ENCODE measurements at places on chromosomes 7 and 10.

GRCh38 chr10:35336921-35337823 is 863 bp downstream of the CCNY start:
- peak; percentile 42 for DNase-seq

DNA sequence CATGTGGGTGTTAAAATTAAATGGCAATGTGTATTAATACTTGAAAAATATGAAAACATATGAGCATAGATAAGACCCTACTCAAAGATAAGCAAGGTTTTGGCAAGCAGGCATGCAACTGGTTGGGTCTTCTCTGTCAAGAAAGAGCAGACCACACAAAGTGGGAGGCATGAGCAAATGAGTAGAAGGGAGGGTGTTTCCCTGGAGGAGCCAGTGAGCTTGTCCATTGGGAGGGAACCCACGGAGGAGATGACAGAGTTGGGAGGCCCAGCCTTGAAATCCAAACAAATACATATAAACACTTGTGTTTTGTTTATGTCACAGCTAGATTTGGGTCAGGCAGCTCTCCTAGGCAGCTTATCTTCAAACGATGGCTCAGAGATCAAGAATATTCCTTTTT is 134.5 kb upstream of the CXCL12 start:
- DNase-seq, result no peak

- DNase-seq, result no peak
These were observed 77.1 kb downstream of the DNAJC1 start for GRCh38 chr10:21926358-21926925.

- no peak for DNase-seq
These were observed at the start of gene COL17A1 for GRCh38 chr10:104085801-104086400. COL17A1 (minus strand) TSS chr10:104085880; CDS start chr10:104080673, 5,207 bp downstream.

GRCh38 chr10:10462151-10462941 is 555.3 kb upstream of the CELF2 start:
- no peak for DNase-seq

DNA sequence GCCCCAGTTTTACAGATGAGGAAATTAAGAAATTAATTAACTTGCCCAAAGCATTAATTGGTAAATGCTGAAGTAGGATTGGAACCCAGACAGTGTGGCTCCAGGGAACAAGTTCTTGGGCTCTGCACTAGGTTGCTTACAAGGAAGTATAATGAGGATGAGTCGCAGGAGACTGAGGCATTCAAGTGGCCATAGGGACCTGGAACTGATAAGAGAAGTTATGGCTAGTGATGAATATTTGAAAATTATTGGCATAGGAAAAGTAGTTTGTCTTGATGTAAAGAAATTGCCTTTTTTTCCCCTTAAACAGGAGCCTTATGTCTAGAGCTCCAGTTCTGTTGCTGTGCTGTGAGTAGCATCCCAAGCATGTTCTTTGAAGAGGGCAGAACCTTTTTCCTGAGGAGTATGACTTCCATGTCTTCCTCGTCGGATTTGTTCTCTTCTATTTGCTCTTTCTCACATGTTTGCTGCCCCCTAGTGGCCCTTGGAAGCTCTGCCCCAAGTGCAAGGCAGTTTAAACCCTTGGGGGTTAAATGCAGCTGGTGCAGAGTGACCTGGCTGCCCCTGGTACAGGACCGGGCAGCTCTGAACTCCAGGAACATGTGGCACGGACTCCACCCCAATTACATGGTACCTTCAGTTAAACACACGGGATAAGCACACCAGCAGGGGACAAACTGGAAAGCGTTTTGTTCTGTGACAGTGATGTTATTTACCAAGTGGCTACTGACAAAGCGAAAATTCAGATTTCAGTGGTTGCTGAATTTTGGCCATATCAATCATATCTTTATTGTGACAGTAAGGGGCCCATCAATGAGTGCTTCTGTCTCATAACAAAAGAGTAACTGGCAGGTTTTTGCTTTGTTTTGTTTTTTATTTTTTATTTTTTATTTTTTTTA is 148.8 kb downstream of the HECW1 start:
- DNase-seq, result no peak

- peak; percentile 70 for DNase-seq
These were observed 3.4 kb downstream of the TACR2 start for GRCh38 chr10:69413221-69413865.

DNA sequence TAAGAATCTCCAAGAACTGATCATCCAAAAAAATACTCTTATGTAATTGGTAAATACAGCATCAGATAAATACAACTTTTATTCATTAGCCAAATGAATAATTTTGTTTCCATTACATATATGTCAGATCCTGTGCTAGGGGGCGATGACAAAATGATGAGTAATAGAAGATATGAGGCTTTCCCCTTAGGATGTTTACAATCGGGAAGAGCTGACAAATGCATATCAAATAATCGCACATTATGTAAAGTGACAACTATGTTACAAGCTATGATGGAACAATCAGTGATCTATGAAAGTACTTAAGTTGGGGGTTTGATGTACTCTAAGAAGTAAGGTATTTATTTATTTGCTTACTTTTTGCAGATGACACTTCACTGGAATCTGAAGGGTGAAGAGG is 465.6 kb upstream of the VSTM2A start:
- DNase-seq, result no peak

DNA sequence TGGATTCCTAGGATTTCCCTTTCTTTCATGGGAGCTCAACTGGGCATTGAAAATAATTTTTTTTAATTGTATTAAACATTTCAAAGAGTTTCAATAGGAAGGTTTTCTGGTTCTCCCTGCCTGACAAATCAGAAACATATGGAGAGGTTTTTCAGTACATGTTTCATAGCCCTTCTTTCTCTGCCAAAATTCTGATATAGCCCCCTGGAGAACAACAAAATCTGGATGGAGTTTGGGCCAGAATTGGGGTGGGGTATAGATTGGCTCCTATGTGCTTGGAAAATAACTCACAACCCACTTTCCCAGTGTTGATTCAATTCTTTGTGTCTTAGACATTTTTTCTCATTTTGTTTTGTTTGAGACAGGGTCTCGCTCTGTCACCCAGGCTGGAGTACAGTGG is 24.6 kb upstream of the EIF4H start:
- DNase-seq, result no peak

- no peak for DNase-seq
These were observed 31.3 kb downstream of the PLAC9 start for GRCh38 chr10:80163741-80164341.

GRCh38 chr10:114402871-114403540 is 1.3 kb downstream of the AFAP1L2 start:
- no peak for DNase-seq

- DNase-seq, result no peak
These were observed 31.5 kb downstream of the FGFR2 start for GRCh38 chr10:121566755-121567154.

GRCh38 chr10:62426600-62426999 is 52.4 kb downstream of the ZNF365 start:
- DNase-seq, result no peak

DNA sequence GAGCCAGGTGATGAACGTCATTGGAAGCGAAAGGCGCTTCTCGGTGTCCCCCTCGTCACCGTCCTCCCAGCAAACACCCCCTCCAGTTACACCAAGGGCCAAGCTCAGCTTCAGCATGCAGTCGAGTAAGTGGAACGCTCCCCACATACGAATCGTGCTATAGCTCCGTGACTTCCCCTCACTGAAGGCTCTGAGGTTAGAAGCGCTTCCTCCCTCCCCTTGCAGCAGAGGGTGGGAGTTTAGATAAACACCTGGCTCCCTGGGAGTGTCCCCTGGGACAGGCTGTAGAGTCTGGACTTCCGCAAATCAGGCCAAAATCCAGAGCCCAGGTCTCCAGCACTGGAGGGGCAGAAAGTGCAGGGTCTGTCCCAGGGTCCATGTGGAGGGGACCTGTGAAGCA is 105.0 kb upstream of the NPS start:
- DNase-seq, result no peak

- no peak for DNase-seq
These were observed 844 bp downstream of the NRF1 start for GRCh38 chr7:129612112-129613015.

- no peak for DNase-seq
These were observed 17.9 kb downstream of the OGDH start for GRCh38 chr7:44624318-44624717.

DNA sequence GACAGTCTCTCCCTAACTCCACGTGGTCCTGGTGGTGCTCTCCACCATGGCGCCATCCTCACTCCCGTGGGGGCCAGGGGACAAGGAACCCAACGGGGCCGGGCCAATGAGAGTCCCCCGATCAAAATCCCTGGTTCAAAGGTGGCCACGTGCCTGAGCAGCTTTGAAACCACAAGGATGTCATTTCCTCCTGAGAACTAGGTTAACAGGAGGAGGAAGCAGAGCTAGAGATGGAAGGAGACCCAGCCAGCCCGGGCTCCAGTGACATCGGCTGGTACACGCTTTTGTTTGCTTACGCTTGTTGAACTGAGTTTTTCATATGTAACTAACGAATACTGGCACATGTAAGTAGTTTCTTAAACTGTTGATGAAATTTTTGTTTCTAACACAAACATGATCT is 61.7 kb downstream of the PRPF18 start:
- no peak for DNase-seq

GRCh38 chr10:31347705-31348104 is 28.7 kb downstream of the ZEB1 start:
- no peak for DNase-seq

DNA sequence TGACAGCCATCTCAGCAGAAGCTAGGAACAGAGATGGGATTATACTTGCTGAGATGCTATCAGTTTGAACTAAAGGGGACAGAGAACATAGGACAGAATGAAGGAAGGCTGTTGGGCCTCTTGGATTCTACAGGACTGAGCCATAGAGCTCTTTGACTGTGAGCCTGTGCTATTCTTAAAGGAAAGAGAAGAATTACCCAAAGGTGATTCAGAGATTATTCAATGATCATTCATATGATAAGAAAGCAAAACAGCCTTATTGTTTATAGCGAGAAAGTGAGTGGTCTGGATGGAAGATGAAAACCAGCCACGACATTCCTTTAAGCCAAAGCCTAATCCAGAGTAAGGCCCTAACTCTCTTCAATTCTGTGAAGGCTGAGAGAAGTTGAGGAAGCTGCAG is 69.7 kb upstream of the NEUROD6 start:
- DNase-seq, result no peak

- no peak for DNase-seq
These were observed 53.6 kb upstream of the CHCHD3 start for GRCh38 chr7:133135451-133135850.

DNA sequence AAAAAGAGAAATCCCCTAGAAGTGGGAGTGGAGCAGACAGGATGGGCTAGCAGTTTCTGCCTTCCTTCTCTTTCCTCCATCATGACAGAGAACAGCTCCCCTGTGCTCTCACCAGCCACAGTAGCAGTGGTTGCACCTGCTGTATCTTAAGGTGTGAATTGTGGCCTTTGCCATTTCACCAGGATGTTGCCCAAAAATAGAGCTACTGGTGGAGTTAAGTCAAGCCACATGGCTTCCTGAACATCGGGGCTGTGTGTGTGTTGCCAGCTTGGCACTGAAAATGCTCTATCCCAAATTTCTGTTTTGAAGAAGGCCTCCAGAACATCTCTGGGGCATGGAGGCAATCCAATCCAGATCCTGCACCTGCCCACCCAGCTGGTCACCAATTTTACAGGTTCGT is 348.7 kb downstream of the EXOC4 start:
- no peak for DNase-seq

DNA sequence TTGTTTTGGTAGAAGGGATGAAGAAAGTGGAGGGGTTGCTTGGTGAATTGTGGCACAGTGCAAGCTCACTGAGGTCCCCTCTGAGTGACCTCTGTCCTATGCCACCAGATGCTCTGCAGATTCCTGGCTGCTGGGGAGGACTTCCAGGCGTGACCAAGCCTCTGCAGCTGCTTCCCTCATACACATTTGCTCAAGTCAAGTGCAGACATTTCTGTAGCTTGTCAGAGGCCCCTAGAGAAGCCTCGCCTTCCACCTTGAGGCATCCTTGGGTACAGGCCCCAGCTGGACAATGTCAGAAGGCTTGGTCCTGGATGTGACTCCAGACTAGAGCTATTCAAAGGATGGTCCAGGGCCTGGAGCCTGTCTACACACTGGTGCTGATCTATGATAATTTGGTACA is 464.2 kb downstream of the PLXNA4 start:
- DNase-seq, result no peak

DNA sequence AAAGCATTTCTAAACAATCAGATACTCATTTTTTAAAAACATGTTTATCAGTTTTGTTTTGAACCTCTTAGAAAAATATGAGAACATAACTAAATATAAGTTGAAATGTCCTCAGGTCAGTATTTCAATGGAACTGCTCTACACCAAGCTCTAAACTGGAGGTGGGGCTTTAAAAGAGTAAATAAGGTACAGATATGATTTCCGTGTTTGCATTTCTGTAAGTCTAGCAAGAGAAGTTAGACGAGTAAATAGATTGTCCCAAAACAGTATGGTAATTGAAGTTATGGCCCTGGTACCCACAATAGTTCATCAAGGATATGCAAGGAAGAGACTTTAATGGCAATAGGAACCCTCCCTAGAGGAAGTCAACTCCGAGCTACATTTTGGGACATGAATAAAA is 115.1 kb upstream of the AKR1E2 start:
- no peak for DNase-seq

DNA sequence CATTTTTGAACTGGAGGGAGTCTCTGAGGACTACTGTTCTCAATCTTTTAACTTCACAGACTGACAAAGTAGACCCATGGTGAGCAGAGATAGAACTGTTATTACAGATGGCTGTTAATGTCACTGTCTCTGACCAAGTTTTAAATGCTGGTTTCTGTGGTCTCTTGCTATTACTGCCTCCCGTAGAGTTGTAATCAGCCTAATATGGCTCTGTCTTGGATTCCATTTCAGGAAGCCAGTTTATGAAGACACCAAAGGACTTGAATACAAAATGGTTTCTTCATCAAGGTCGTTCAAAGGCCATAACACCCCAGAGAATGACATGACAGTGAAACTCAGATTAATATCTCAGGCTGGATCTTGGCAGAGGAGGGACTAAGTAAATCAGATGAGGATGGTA is 3.9 kb downstream of the SFRP4 start:
- no peak for DNase-seq

DNA sequence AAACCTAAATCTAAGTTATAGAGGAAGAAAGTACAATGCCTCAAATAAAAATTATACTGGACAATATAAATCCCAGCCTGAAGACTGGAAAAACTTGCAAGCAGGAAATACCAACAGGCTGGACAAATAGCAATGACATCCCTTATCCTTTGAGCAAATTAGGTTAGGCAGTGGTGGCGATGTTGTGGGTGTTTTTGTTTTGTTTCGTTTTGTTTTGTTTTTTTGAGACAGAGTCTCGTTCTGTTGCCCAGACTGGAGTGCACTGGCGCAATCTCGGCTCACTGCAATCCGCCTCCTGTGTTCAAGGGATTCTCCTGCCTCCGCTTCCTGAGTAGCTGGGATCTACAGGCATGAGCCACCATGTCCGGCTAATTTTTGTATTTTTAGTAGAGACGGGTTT is 57.3 kb upstream of the TES start:
- no peak for DNase-seq

DNA sequence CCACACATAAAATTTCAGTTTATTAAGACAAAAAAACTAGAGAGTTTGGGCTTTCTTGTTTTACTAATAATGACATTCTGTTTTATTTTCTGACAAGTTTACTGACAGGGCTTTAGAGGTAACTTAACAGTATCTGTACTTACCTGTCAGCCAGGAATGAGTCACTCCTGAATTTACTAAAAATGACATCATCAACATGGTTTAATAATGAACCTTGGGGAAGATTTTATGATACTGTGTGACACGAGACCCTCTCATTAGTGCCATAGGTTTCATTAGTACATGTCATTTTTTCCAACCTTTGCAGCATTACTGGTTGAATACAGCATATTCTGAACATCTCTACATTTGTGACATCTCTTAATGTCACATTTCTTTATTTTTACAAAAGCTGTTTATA is 131.1 kb downstream of the KCND2 start:
- DNase-seq, result no peak
